ENCODE measurements at places on chromosomes 6 and 20.

GRCh38 chr20:1900321-1900801 lies 5.2 kb downstream of the SIRPA start:
- no peak for DNase-seq

GRCh38 chr6:114138577-114139248 lies 167.8 kb upstream of the HDAC2 start:
- DNase-seq: no peak

DNA sequence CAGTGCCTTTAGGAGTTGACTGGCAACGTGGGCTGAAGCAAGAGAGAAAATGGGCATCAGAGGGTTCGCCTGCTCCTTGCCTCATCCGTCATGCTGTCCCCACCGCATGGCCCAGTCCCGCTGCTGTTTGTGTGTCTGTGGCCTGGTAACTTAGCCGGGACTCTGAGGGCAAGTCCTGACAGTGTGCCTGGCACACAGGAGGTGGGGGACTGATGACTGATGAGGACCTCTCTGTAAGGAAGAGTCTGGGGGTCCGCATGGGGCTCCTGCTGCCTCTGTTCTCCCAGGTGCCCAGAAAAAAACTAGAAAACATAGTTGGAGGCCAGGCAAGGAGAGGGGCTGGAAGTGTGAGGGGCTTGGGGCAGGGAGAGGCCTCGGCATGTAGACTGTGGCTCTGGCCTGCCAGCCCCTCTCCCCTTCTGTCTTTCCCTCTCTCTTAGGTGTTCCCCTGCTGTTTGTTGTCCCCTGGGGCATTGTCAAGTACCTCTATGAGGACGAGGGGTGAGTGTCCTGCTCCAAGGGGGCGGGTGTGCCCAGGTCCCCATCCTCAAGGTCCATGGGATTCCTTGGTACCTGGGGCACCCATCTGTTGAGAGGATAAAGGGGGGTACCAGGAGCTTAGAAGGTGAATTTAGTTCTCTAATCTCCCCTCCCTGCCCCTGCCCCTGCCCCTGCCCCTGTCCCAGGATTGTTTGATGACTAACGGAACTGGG lies 29.5 kb downstream of the GLP1R start:
- DNase-seq: no peak

DNA sequence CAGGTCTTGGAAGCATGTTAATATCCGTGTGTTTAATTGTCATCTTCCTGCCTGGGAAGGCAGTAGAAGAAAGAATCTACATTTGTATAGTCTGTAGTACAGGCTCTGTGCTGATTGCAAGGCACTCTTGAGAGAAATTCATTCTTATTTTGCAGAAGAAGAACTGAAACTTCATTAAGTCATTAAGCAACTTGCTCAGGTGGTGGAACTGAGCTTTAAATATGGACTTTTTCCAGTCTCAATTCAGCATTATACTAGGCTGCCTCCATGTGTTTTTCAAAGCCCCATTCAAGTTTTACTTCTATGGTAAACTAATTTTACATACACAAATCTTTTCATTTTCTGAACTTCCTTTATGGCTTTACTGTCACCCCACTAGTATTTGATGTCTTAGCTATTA lies 18.7 kb downstream of the ZNF451 start:
- no peak for DNase-seq

DNA sequence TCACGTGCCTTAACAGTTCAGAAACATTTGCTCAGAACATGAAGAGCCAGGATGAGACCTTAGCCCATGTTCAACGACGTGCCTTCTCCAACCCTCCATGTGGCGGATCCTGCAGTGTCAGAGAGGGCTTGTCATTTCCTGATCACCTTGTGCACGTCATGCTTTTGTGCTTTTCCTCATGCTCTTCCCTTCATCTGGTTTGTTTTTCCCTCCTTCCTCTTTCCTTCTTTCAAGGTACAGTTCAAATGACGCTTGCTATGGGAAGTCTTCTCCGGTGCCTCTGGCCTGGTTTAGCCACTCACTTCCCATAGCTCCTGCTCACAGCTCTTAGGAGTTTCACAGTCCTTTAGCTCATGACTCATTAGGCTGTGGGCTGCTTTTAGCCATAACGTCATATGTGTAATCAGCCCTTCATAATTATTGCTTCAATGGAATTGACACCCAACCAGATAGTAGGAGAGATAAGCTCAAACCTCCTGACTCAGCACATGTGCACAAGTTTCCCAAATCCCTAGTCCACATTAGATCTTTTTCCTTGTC lies 102.7 kb upstream of the CNKSR3 start:
- DNase-seq: no peak

GRCh38 chr20:24684956-24685691 lies 215.7 kb downstream of the SYNDIG1 start:
- DNase-seq: no peak

- DNase-seq: no peak
These were observed 107.7 kb downstream of the CD109 start for GRCh38 chr6:73803562-73804241.

GRCh38 chr6:17580518-17581048 lies 19.5 kb upstream of the FAM8A1 start:
- DNase-seq: no peak

DNA sequence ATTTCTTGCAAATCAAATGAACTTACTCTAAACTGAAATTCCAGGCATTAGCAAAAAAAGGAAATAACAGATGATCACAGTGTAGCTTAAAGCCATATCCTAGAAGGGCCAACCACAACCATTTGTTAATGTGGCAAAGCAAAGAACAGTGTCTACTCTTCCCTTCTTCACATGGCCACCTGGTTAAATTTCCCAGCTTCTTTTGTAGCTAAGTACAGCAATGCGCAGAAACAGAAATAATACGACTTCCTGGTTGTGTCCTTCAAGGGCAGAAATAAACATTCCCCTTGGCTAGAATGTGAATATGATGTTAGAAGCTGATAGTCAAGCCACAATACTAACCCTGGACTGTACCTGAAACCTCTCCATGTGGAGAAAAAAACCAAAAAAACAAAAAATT lies 9.6 kb downstream of the SNX3 start:
- no peak for DNase-seq

Data from activated CD8-positive, alpha-beta memory T cell treated with anti-CD3 and anti-CD28 coated beads for 4 hours (primary cell).